ENCODE measurements at places on chromosomes 1 and 21. TPM values are rescaled to one million over a fixed set of nuclear protein-coding genes. Genes with fewer than 3 reads are reported as not detected.

Gene ZNF362
- 49.0 TPM for total RNA-seq

Gene GPR3
- total RNA-seq, result 1.3 TPM

GRCh38 chr1:93963585-93963984 is 54.4 kb upstream of the GCLM start:
- H3K27ac ChIP-seq, result peak overlapping the region; percentile 88
- H3K4me3 ChIP-seq, result no peak overlapping the region
- peaks cover 4% of the 10 kb centered on the region for H3K4me1 ChIP-seq
- DNase-seq, result no peak

Gene AIRE
- total RNA-seq, result 0.12 TPM

Gene TSPAN2
- total RNA-seq, result 29.6 TPM

DNA sequence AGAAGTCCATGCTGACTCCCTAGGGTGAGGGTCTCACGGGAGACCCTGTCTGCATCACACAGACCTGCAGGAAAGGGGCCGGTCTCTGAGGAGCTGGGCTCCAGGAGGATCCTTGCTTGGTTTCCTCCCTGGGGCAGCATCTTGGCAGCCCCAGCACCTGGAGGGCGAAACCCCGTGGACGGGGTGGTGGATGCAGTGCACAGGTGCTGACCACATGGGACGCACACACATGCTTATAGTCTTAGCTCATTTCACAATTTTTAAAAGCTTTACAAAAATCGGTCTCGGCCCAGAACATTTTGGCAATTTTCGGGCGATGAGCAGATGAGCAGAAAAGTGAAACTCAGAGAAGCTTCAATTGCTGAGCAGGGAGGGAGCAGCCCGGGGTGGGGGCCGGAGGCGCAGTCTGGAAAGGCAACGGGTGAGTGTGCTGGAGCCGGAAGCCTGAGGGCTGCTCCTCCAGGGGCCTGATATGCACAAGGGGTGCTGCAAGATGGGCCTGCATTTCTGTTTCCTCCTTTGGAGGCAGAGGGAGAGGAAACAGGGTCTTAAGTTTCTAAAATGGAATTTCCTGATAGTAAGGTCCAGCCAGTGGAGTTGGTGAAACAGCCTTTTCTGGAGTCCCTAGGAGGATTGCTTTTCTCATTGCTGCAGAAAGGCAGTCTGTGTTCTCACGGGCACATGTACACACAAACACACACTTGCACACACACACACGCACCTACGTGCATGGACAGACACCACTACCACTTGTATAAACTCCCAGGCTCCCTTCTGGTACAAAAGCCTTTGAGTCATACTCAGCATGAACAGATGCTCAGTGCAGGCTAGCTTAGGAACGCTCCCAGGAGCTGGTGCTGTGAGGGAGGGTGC is 60.6 kb downstream of the SCCPDH start:
- no peak overlapping the region for H3K27ac ChIP-seq
- H3K27me3 ChIP-seq, result no peaks in the 10 kb centered on the region
- no peak for DNase-seq
- peaks cover 4% of the 10 kb centered on the region for H3K4me1 ChIP-seq
- no peak overlapping the region for H3K4me3 ChIP-seq
